ENCODE measurements at places on chromosomes 1 and 21. TPM values are rescaled to one million over a fixed set of nuclear protein-coding genes. Genes with fewer than 3 reads are reported as not detected.

- no peak for DNase-seq
Observed at GRCh38 chr1:31234123-31234708, 5.5 kb downstream of the NKAIN1 start.

DNA sequence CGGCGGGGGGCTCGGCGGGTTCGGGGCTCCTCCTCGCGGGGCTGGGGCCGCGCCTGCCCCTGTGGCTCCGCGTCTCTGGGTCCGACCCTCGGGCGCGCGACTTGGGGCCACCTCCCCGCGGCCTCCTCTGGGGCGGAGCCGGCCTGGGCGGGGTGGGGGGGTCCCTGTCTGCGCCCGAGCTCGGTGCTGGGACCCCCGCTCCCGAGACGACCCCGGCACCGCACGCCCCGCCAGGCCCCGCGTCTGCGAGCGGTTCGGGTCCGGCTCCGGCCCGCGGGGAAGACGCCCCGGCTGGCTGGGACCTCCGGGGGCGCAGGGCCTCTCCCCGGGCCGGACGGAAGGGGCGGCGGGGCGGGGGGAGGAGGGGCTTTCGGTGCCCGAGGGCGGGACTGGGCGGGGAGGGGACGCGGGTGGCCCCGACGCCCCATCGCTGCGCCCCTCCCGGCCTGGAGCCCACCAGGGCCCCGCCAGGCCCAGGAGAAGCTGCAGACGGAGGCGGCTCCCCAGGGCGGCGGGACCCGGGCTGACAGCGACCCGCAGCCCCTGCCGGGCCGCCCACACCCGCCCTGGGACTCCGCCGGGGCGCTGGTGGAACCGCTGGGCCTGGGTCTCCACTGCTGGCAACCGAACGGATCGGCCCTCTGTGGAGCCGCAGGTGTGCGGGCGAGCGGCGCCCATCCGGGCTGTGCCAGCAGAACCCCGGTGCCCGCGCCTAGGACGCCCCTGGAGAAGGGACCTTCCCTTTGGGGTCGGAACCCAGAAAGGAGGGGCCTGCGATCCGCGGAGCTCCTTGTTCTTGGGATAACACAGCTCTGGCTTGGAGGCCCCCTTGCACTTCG lies 610 bp downstream of the COL6A2 start:
- peak; percentile 82 for DNase-seq

- DNase-seq, result no peak
Observed at GRCh38 chr1:7409278-7409677, 361.8 kb upstream of the VAMP3 start.

- no peak for DNase-seq
Observed at GRCh38 chr1:89736937-89737733, 83.7 kb upstream of the LRRC8D start.

- DNase-seq, result no peak
Observed at GRCh38 chr1:241253471-241253870, 103.5 kb downstream of the RGS7 start.

DNA sequence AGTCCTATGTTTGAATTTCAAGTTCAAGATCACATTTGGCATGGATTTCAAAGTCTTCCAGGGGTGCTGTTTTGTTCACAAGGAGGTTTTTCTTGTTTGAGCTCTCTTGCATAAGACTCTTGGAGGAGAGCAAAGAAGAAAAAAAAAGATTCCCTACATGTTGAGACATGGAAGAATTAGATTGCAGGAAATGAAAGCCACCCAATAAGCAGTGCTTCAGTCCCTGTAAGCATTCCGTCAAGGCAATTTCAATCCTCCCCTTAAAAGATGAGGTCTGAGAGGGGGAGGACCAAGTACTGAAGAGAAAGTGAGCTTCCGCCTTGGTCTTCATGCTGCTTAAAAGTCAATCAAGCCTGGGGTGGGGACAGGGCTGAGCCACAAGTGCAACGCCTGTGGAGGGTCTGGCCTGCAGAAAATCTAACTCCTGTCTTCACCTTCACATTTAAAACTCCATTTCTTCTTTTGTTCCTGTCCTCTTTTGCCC lies 50.2 kb downstream of the LPAR3 start:
- no peak for DNase-seq

DNA sequence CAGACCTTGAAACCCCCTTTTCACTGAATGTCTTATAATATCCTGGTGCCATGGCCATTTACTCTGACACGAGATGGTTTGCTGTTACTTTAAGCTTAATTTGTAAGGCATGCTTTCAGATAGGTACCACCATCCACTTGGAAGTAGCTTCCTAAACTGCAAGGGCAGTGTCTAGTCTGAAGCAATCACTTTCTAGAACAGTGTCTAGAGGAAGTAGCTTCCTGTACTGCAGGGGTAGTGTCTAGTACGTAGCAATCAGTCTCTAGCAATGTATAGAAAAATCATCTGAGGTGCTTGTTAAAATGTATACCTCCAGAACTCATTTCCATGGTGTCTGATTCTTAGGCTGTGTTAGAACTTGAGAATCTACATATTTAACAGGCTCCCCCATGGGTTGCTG lies 42.5 kb downstream of the ZBTB40 start:
- DNase-seq, result no peak

The RNU1-1 gene
- total RNA-seq, result 18,986 TPM

The SPATA45 gene
- total RNA-seq, result not detected

The FAM72B gene
- 0.57 TPM for total RNA-seq

The HCRTR1 gene
- not detected for total RNA-seq

Data from posterior vena cava (tissue), 2 donors.